Urothelium cell line (cell line): ENCODE measurements at places on chromosomes 3 and 15.
A peak's percentile ranks its signal among the peaks of the same experiment; 100 is the strongest.

DNA sequence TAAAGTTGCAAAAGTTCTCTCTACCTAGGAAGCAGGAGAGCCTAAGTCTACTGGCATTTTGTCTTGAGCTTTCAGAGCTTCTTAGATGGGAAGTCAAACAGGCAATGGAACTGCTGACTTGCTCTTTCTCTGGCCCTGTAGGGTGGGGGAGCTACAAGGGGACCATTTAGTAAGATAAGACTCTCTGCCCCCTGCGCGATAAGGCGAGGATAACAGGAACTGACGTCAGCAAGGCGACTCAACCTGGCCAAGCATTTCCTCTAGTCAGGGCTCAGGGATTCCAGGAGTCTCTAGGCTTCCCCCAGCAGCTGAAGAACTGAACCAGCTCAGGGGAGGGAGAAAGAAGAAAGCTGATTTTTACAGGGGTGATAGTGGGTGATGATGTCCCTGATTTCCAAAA is 5.8 kb downstream of the RARB start:
- no peak for DNase-seq

DNA sequence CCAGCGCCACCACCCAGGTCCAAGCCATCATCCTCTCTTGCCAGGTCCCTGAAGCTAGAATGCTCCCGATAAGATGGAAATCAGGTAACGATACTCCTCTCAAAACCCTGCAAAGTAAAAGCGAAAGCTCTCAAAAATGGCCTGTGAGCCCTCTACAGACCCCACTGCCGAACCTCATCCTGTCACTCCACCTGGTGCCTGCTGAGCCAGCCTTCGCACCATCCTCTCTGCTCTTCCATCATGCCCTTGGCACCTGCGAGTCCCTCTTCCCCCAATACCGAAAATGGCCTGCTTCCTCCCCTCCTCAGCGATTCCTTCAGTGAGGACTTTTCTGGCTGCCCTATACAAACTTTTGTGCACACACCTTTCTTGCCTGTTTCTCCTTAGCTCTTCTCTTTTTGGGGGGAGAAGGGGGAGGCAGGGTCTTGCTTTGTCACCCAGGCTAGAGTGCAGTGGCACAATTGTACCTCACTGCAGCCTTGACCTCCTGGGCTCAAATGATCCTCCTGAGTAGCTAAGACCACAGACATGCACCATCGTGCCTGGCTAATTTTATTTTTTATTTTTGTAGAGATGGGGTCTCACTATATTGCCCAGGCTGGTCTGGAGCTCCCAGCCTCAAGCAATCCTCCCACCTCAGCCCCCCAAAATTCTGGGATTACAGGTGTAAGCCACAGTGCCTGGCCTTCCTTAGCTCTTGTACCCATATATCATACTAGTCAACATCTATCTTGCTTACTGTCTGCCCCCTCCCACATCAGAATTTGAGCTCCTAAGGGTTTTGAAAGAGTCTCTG is 3.0 kb downstream of the IDH2 start:
- no peak for DNase-seq

DNA sequence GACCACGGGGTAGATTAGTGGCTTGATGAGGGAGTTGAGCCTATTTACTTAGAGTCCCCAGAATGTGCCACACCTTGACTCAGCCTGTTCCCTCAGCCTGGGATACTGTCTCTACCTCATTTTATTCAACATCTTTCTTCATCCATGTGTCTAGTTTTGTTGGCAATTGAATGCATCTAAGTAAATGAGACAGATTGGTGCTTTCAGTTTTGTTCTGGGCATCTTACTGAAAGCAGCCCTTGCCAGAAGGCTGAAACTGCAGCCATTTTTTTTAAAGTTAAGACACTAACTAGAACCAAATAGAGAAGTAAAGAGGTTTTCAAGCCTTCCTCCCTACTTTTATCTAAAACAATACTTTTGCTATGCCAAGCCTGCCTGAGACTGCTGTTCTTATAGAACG is 246.8 kb downstream of the SLCO3A1 start:
- no peak for DNase-seq

- DNase-seq, result no peak
Measured at GRCh38 chr3:123347691-123348264, 101.1 kb downstream of the ADCY5 start.

DNA sequence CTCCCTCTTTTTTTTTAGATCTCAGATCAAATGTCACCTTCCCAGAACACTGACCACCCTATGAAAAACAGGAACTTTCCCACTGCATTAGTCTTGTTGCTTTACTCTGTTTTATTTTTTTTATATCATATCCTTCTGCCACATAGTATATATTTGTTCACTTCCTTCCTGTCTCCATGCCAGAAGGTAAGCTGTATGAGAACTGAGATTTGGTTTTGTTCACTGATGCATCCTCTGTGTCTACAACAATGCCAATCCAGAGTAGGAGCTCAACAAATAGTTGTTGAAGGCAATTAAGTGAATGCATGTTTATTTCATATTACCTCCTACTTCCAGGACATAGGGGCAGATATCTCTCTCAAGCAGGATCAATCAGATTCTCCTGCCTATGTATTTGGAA is 114.4 kb downstream of the TPRG1 start:
- no peak for DNase-seq

DNA sequence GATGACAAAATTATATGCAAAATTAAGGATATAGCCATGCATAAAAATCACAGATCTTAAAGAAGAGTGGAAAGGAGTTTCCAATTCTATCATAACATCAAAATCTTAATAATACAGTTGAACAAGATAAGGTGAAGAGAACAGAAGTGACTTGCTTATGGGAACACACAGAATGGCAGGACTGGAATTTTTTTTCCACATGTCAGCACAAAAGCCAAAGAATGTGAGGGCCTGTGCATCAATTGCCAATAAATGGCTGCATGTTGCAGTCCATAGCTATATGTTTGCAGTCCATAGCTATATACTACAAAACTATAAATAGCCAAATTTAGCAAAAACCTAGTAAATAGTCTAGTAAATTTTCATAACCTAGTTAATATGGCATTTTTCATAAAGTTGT is 10.4 kb upstream of the MB21D2 start:
- no peak for DNase-seq

DNA sequence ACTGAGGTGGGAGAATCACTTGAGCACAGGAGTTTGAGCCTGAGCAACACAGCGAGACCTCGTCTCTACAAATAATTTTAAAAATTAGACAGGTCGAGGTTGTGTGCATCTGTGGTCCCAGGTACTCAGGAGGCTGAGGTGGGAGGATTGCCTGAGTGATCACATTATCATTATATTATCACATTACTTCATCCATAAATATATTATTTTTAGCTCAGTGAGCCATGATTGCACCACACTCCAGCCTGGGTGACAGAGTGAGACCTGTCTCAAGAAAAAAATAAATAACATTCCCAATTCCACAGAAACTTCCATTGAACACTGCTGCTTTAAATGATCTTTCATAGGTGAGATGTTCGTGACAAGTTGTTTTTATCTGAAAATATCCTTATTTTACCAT is 21.8 kb downstream of the GABPB1 start:
- no peak for DNase-seq

- DNase-seq, result no peak
Measured at GRCh38 chr3:62723166-62723913, 151.9 kb downstream of the CADPS start.

DNA sequence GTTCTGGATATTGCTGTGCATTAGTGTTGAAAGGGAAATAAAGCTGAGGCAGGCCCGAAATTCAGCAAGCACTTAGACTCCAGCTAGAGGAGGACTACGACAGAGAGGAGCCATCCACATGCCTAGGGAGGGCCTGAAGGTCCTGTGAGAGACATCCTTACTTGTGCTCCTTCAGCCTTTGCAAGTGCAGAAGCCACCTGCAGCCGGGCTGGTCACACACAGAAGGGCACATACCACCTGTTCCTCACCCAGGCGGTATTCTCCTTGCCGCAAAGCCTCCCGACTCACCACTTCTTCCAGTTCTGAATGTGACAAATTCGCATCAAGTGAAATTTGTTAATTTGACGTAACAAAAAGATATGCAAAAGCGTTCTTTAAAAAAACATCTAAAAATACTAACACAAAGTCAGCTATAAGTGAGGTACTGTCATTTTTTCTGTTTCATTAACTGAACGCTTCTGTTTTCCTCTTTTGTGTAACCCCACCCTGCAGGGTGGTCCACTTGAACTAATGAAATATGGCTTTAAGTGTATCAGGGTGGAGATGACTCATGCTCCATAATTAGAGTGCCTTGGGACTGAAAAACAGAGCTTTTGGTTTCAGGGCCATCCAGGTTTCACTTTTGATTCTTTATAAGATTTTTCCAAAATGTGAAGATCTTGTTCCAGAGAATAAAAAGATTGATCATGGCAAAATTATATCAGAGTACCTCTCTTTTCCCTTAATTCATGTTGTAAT is 467.9 kb upstream of the ATP11B start:
- DNase-seq, result peak; percentile 43

GRCh38 chr3:126104742-126105605 is 21.1 kb upstream of the SLC41A3 start:
- DNase-seq, result no peak

- no peak for DNase-seq
Measured at GRCh38 chr15:43854801-43855200, 28.0 kb downstream of the WDR76 start.

GRCh38 chr3:88211096-88211890 is 61.5 kb downstream of the C3orf38 start:
- DNase-seq, result no peak

DNA sequence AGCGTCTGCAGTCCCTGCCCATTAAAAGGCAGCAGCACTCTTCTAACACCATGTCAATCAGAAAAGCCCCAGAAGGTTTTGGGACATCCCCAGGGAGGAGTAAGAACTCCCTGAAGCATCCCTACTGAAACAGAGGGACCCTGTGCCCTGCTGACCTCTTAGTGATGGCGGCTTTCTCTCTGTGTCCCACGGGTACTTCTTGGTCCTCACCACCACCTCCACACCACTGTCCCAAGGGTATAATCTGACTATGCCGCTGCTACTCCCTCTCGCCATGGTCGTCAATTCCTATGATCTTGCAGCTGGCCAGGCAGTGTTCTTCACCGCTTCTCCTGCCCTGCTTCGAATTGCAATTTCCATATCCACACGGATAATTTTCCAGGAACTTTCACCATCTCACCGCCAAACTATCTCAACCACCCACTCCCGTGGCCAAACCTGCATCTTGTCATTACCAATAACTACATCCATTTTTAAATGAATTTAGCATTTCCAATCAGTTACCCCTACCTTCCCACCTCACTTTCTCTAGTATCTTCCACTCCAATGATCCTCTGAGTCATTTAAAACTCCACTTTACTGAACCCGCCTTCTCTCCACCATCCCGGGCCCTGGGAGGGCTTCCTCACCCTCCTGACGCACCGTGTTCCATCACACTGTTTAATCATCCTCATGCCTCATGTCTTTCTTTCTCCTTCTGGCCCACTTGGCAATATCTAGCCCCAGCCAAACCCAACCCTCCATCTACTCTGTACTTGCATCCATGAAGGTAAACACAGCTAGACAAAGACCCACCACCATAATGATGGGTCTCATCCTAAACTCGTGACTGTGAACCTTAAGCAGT is 23.7 kb downstream of the PRR23E start:
- DNase-seq, result no peak
